ENCODE measurements at places on chromosomes 12 and 14.

- DNase-seq: no peak
These were observed 244.7 kb downstream of the C12orf75 start for GRCh38 chr12:105575235-105575634.

- no peak for DNase-seq
These were observed 21.6 kb downstream of the ATF1 start for GRCh38 chr12:50785406-50786001.

DNA sequence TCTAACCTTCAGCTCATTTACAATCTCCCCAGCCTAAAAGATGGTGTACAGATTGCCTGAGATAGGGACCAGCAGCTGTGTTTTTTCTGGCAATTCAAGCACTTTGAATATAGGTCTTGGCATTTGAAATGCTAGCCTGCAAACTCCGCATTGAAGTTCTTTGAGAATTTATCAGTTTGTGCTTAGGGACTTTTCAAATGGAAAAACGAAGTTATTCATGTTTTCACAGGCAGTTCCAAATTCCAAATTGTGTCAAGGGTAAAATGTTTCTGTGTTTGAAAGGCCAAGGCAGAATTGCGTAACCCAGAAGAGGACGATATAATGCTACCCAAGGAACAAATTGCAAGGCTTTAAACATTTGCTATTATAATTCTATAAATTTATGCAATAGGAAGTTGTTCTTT lies 168.9 kb upstream of the RASSF8 start:
- no peak for DNase-seq

DNA sequence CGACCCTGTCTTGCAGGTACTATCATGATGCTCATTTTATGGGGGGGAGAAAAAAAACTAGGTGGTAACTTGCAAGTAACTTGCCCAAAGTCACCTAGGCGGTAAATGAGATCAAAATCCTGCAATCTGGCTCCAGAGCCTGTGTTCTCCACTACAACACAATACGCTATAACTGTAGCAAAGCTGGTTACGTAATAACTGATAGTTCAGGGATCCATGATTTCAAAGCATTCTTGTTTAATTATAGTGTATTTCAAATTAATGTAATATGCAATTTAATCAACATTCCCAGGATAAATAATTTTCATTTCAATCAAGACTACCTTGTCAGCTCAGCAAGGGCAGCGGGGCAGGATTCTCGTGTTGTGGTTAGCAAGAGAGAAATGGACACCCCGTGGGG lies 31.7 kb downstream of the BBS10 start:
- DNase-seq: no peak

DNA sequence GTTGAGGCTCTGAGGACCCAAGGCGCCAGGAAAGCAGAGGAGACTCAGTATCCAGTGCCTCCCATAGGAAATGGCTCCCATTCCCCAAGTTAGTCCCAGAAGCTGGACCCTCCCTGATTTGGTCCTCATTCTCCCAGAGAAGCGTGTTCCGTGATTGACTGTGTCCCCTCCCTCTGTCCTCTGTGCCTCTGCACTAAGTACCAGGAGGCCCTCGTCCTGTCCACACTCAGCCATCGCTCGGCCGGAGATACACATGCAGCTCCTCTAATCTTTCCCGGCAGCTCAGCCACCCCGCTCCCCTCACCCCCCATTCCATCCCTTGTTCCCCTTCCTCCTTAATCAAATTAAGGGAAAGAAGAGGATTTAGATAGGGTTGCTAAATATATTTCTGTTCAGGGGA lies 28.3 kb upstream of the ATP2A2 start:
- DNase-seq: no peak

- no peak for DNase-seq
These were observed 14.3 kb downstream of the REM2 start for GRCh38 chr14:22897357-22897756.

DNA sequence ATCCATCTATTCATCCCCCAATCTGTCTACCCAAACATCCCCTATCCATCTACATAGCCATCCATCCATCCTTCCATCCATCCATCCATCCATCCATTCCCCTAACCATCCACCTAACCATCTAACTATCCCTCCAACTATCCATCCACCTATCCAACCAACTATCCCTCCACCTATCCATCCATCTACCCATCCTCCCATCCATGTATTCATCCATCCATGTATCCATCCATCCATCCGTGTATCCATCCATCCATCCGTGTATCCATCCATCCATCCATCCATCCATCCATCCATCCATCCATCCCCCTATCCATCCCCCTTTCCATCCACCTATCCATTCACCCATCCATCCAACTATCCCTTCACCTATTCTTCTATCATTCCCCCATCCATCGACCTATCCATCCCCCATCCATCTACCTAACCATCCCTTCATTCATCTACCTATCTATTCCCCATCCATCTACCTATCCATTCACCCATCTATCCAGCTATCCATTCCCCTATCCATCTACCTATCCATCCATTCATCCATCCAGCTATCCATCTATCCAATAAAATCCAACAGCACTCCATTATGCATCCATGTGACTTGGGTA lies 131.7 kb downstream of the VRK1 start:
- DNase-seq: no peak

All from effector CD4-positive, alpha-beta T cell (primary cell).